Activated CD4-positive, alpha-beta T cell treated with anti-CD3 and anti-CD28 coated beads, Interleukin-2, Interleukin-6, amounts not matched to agents 100 ng/mL and 50 ng/mL, durations not matched to agents 16 hours and 8 hours (primary cell): ENCODE measurements at places on chromosomes 5 and 9.

- DNase-seq = no peak
Observed at GRCh38 chr9:91187965-91188344, 173.8 kb downstream of the AUH start.

- no peak for DNase-seq
Observed at GRCh38 chr5:175384724-175385552, 59.0 kb downstream of the DRD1 start.

DNA sequence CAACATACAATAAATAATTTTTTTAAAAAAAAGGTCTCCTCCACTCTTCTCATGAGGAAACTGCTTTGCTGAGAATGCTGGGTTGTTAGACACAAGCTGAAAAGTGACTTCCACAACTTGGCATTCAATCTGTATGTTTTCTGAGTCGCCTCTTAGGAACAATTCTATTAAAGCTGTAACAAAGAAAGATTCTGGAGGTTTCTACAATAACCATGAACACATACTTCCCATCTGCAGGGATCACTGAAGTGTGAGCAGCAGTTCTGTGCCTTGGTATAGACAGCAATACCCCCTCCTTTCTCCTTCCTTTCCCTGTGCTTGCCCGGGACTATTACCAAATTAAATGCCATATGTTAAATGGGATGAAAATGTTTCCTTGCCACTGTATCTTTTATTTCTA is 1.5 kb downstream of the DIRAS2 start:
- DNase-seq = no peak

GRCh38 chr9:87148331-87149104 is 201.2 kb upstream of the GAS1 start:
- no peak for DNase-seq

- DNase-seq = no peak
Observed at GRCh38 chr9:93651521-93651950, 75.2 kb downstream of the PHF2 start.

DNA sequence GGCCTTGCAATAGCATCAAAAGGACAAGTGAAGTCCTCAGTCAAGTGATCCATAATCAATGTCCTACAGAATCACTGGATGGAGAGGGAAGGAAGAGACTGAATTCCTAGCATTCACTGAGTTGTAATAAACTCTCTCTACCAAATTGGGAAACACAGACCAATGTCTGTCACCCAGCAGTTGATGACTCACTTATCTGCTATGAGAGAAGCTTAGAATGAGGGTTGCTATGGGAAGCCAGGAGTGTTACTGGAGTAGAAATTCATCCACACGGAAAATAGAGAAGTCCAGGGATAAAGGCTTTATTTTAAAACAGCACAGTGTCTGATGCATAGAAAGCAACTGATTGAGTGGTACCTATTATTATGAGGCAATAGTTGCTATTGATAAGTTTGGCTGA is 407.4 kb downstream of the BRINP1 start:
- DNase-seq = no peak
